ENCODE measurements at places on chromosomes 6 and 20. TPM values are rescaled to one million over a fixed set of nuclear protein-coding genes. Genes with fewer than 3 reads are reported as not detected.

- DNase-seq: no peak
Observed at GRCh38 chr6:34523441-34524206, 32.5 kb downstream of the SPDEF start.

- no peak for DNase-seq
Observed at GRCh38 chr6:42078386-42078785, 28.1 kb downstream of the TAF8 start.

DNA sequence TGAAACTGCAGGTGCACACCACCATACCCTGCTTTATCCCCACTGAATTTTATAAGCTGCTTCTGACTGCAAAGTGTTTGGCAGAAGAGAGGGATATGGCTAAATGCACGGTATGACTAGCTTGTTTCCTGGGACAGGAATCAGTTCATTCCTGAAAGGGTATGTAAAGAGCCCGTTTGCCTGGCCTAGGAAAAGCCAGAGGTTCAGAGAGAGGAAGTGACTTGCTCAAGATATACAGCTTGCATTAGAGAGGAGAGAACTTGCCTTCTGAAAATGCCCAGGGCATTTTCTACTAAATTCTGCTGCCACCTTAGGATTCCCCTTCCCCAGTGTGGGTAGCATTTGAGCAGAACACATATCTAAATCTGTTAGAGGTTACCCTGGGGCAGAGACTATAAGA is 683 bp upstream of the GCNT2 start:
- DNase-seq: no peak

- DNase-seq: no peak
Observed at GRCh38 chr20:57161478-57162361, 104.7 kb downstream of the BMP7 start.

DNA sequence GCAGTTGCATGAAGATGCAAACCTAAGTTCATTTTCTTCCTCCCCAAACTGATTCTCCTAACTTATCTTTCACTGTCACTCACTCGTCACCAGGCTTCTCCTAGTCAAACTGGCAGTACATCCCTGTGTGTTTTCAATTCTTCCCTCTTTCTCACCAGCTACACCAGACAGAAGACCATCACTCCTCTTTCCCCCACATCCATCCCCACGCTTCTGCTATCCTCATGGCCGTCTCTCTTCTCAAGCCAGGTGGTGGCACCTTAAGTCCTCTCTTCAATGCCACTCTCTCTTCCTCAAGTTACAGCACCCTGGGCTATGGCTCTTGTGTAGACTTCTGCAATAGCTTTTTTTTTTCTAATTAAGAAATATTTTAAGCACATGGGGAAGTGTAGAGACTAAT is 14.4 kb upstream of the TREM2 start:
- no peak for DNase-seq

TCF21 gene
- not detected for total RNA-seq

- DNase-seq: peak; percentile 73
Observed at GRCh38 chr6:35370124-35370741, 27.9 kb downstream of the PPARD start.

SYTL3 gene
- 186 TPM for total RNA-seq
